ENCODE measurements at places on chromosomes 2 and 18.

GRCh38 chr2:63064197-63064596 lies 13.6 kb downstream of the OTX1 start:
- DNase-seq, result no peak

- DNase-seq, result no peak
Observed at GRCh38 chr2:196131949-196132925, 39.1 kb downstream of the STK17B start.

DNA sequence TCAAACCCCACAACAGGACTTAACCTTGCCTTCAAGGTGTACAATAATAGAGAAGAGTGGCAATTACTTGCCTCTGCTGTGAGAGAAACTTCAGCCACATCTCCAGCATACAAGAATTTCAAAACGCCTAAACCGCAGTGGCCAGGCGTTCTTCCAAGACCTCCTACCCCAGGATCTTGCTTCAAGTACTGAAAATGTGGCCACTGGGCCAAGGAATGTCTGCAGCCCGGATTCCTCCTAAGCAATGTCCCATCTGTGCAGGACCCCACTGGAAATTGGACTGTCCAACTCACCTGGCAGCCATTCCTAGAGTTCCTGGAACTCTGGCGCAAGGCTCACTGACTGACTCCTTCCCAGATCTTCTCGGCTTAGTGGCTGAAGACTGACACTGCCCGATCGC lies 2.8 kb upstream of the CYB5A start:
- peak; percentile 30 for DNase-seq

GRCh38 chr2:216909541-216910210 lies 49.8 kb upstream of the TNP1 start:
- DNase-seq, result no peak

- no peak for DNase-seq
Observed at GRCh38 chr2:204799791-204800190, 254.5 kb downstream of the PARD3B start.

DNA sequence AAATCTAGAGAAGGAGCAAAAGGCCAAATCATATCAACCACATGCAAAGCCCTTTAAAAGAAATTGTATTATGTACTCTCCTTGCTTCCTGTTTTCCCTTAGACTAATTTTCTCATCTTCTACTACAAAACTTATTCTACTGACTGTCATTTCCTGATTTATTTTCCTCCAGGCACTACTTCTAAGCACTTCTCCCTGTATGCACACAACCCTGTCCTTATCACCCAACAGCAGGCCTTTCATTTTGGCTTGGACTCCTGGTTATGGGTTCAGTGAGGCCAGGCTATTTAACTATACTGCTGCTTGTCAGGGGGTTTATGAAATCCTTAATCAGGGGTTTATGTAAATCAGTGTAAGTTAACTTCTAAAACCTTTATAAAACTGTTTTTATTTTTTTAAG lies 205.1 kb upstream of the FAM98A start:
- DNase-seq, result no peak

GRCh38 chr2:168490015-168490874 lies 34.2 kb downstream of the CERS6 start:
- no peak for DNase-seq

- no peak for DNase-seq
Observed at GRCh38 chr2:67879586-67880290, 183.1 kb downstream of the C1D start.

GRCh38 chr2:126543081-126543480 lies 112.9 kb upstream of the GYPC start:
- no peak for DNase-seq

GRCh38 chr18:66011916-66012315 lies 261.1 kb downstream of the CDH7 start:
- no peak for DNase-seq

- DNase-seq, result no peak
Observed at GRCh38 chr18:12014521-12015415, 33.5 kb downstream of the IMPA2 start.

DNA sequence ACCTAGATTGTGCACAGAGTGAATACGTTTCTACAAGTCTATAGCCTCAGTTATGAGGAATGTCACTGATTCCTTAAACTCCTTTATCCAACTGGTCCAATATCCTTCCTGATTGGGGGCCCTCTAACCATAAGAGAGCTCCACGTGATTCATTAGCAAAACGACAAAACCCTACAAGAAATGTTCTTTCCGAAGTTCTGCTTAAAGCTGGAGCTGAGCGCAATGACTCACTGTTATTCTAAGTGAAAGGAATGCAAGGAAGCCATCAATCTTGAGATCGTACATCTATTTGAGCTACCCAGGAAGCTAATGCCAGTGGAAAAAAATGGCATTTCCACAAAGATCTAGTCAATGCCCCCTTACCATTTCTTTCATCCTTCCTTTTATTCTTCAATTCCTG lies 354.9 kb upstream of the CDH20 start:
- no peak for DNase-seq

- DNase-seq, result peak; percentile 23
Observed at GRCh38 chr2:101698014-101698843, 722 bp downstream of the MAP4K4 start.

DNA sequence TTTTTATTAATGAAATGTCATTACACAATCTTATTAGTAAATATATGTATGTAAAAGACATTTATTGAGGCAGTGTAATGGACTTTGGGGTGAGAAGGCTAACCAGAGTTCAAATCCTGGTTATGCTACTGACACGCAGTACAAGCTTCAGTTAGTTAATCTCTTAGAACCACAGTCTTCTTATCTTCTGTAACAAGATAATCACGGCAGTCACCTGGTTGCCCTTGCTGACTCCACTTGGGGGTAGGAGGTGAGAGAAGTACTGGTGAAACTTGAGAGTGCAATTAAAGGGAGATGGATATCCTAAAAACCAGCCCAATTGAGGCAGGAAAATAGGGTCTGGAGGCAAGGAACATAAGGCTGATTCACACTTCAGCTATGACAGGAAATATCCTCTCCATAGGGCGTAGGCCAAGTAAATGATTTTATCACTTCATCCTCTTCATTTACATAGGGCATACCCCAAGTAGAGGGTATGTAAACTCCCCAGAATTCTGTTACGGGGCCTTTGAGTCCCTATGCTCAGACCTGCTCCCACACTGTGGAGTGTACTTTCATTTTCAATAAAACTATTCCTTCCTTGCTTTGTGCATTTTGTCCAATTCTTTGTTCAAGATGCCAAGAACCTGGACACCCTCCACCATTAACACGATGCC lies 21.3 kb downstream of the SKA1 start:
- DNase-seq, result no peak

GRCh38 chr18:61582202-61582710 lies 249.0 kb downstream of the CDH20 start:
- peak; percentile 58 for DNase-seq

GRCh38 chr2:165718610-165719210 lies 75.3 kb downstream of the GALNT3 start:
- DNase-seq, result no peak

GRCh38 chr2:156323754-156324153 lies 8.8 kb downstream of the NR4A2 start:
- no peak for DNase-seq

GRCh38 chr2:157059036-157059435 lies 198.5 kb upstream of the GALNT5 start:
- DNase-seq, result no peak

GRCh38 chr18:62877411-62878221 lies 162.3 kb downstream of the PHLPP1 start:
- no peak for DNase-seq

- no peak for DNase-seq
Observed at GRCh38 chr2:151417650-151418049, 7.9 kb downstream of the RIF1 start.

GRCh38 chr2:153488072-153488471 lies 9.5 kb upstream of the RPRM start:
- no peak for DNase-seq

GRCh38 chr2:128563348-128563687 lies 244.7 kb upstream of the HS6ST1 start:
- peak; percentile 73 for DNase-seq

- no peak for DNase-seq
Observed at GRCh38 chr2:109186656-109187250, 57.7 kb downstream of the SH3RF3 start.

GRCh38 chr2:183564726-183565125 lies 440.5 kb downstream of the NUP35 start:
- no peak for DNase-seq

GRCh38 chr18:44599412-44599811 lies 81.3 kb upstream of the SETBP1 start:
- peak; percentile 46 for DNase-seq

Data from left cardiac atrium (tissue), 4 donors.